Non-pigmented ciliary epithelial cell (primary cell): ENCODE measurements at places on chromosomes 1 and 21.

DNA sequence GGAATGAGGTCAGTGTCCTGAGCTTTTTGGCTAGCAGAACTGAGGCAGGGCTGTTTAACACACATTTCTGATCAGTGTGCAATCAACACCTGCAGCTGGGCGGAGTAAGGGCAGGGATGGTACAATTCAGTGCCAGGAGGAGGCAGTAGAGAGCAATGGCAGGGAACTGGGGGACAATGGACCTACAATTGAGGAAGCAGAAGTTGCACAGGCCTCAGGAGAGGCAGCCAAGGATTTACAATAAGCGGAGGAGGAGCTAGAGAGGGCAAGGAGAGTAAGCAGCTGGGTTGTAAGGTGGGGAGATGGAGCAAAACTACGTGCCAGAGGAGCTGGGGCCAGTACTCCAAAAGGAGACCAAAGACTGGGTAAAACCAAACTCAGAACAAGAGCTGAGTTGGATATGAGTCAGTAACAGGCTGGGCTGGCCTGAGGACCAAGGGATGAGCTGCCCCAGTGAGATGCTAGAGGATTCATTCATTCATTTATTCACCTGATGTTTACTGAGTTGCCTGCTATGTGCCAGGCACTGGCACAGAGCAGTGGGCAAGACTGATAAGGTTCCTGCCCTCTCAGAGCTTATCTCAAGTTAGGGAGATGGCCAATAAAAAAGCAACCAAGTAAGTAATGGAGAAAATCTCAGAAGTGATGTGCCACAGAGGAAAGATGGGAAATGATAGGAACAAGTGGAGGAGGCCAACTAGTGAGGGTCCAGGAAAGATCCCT, 10.4 kb upstream of the GALE start:
- DNase-seq = no peak

DNA sequence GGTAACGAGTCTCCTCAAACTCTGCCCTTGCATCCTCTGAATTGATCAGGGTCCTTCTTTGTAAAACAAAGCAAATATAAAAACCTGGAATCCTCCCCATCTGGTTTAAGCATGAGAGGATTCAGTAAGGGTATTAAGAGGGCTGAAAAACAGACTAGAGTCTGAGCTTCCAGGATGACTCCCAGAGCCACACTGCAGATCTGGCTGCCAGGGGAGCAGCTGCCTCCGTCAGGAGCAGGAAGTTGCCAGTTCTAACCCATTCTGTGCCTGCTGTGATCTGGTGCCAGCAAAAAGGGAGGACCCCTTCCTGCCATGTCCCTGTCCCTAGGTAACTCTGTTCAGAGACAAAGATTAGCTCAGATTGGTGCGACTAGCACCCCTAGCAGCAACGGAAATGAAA, 27.5 kb downstream of the SERTAD4 start:
- no peak for DNase-seq

DNA sequence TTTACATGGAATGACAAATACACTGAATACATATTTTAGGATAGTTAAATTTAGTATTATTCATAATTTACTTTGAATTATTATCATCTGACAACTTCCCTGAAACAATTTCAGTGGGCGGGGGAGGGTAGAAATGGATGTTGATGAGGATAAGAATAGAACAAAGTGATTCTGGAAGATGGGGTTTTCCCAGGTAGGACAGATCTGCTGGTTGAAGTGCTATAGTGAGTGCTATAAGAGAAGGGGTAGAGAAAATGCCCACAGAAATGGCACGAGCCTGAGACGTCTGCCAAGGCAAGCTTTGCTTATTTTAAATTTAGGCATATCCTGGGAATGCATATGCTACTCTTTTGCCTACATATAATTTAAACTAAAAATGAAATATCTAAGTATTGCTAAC, 3.2 kb downstream of the CFH start:
- DNase-seq = no peak

GRCh38 chr1:11059155-11059967, 457 bp downstream of the SRM start:
- no peak for DNase-seq

GRCh38 chr1:230270185-230270558, 156.0 kb downstream of the PGBD5 start:
- no peak for DNase-seq

DNA sequence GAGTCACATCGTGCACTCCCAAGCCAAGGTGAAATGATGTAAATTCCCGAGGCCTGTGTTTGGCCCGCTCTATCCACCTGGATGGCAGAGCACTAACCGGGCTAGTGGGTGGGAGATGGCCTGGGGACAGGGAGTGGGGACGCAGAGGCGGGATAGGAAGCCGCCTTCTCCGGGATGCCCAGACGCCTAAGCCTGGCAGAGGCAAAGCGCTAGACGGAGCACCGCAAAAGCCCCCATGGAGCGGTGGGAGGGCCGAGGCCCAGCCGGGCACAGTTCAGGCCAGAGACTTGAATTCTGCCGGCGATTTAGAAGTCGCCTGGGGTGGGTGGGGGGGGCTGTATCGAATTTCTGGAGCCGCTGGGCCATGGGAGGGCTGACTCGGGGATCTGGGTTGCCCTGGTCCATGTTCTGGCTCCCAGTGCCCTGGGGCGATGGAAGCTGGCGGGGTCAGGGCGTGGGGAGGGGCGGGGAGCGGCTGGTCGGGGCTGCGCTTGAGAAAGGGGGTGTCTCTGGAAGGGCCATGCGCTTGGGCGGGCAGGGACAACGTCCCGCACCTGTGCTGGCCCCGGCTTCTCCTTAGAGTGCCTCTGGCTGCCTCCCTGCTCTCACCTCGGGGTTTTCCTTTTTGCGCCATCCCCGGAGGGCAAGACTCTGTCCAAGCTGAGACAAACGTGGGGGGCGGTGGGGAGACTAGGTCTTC, 28.0 kb downstream of the KIAA2013 start:
- DNase-seq = no peak

- DNase-seq = no peak
These were observed 185.9 kb downstream of the CACNA1E start for GRCh38 chr1:181669246-181669645.

GRCh38 chr1:204203206-204203767, 7.0 kb upstream of the KISS1 start:
- no peak for DNase-seq

- DNase-seq = no peak
These were observed 4.8 kb upstream of the SELENBP1 start for GRCh38 chr1:151377150-151377884.

DNA sequence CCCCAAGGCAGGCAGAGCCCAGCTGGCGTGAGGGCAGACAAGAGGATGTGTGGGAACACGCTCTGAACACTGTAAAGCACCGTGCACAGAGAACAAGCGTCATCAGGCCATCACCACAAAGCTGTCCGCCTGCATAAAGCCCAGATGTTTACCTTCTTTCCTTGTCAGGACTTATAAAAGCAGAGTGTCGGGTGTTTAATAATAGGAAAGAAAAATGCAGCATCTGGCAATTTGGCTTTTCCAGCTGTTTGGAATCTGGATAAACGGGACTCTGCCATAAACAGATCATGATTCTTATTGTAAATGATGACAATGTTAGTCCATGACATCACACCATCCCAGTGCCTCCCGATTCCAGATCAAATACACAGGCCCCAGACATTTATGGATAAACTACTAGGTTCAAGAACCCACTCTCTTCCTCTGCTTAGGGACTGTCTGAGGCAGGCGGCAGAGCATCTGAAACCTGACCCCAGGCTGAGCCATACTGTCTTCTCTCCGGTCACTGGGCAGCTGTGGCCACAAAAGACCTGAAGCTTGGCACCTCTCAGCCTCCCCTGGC, 4.2 kb downstream of the GLIS1 start:
- no peak for DNase-seq

GRCh38 chr1:27346991-27347624, 5.3 kb downstream of the SYTL1 start:
- no peak for DNase-seq

DNA sequence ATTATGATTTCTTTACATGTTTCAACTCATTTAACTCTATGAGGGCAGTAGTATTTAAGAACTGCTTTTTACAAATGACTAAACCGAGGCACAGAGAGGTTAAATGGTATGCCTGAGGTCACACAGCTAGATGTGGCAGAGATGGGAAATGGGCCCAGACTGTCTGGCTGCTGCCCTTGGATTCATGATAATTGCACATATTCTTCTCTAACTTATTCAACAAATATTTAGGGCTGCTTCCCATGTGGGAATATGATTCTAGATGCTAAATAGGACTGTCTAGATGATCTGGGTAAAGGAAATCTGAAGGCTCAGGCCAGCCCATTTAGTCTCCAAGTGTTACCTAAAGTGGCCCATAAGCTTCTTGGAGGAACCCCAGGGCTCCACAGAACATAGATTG, 26.2 kb downstream of the C8A start:
- DNase-seq = no peak

DNA sequence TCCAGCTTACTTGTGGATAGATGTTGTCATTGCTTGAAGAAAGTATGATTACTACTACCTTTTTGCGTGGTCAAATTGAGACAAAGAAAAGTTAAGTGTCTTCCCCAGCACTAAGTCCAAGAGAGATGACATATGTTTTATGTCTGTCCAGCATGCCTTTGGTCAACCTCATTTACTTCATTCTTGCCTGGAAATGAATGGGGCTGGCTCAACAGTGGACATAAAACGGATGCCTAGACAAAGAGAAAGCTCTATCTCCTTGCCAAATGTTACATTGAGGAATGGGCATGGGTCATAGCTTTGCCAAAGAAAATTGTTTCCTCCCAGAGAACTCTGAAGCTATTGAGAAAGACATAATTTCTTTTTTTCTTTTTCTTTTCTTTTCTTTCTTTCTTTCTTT, 82.4 kb upstream of the PLPPR4 start:
- DNase-seq = no peak

GRCh38 chr1:220732621-220733020, 15.5 kb upstream of the MTARC2 start:
- no peak for DNase-seq

GRCh38 chr1:47630346-47630745, 192.5 kb downstream of the FOXD2 start:
- no peak for DNase-seq
